ENCODE measurements at places on chromosomes 2 and 18.

- DNase-seq: no peak
These were observed 191.9 kb downstream of the MC4R start for GRCh38 chr18:60180671-60181070.

- DNase-seq: no peak
These were observed 171.0 kb downstream of the ANAPC1 start for GRCh38 chr2:111712940-111713515.

- DNase-seq: no peak
These were observed 255.3 kb upstream of the AGAP1 start for GRCh38 chr2:235238537-235238936.

DNA sequence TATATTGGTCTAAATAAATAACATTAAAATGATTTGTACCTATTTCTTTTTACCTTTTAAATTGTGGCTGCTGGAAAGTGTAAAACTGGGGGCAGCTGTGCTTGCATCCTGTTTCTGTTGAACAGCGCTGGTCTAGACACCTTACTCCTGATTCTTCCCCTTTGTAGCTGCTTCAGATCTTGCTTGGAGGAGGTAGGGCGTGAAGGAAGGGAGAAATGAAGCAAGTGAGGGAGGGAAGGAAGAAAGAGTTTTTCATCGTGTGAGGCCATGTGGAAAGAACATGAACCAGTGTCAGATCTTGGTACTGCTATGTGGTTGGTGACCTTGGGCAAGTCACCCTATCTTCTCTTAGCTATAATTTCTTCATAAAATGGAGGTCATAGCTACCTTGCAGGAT, 89.0 kb upstream of the SEC11C start:
- no peak for DNase-seq

DNA sequence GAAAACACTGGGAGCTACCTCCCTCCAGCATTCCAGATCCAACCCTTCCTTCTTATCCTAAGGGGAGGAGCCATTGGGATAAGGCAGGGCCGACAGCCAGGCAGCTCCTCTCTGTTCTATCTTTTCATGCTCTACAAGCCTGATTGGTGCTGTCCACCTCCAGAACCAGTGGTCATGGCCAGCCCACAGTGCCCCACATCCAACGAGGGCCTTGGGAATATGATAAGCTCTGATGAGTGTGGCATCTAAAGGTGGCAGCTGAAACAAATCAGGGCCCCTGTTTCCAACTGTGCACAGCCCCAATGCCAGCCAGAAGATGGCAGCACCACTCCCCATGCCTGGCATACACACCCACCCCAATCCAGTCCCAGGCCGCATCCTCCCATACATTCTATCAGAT, 329.3 kb downstream of the C1D start:
- DNase-seq: peak; percentile 23

- DNase-seq: no peak
These were observed 23.4 kb downstream of the TMEM18 start for GRCh38 chr2:653645-654425.

- no peak for DNase-seq
These were observed 35.1 kb downstream of the MAL start for GRCh38 chr2:95060446-95061118.

DNA sequence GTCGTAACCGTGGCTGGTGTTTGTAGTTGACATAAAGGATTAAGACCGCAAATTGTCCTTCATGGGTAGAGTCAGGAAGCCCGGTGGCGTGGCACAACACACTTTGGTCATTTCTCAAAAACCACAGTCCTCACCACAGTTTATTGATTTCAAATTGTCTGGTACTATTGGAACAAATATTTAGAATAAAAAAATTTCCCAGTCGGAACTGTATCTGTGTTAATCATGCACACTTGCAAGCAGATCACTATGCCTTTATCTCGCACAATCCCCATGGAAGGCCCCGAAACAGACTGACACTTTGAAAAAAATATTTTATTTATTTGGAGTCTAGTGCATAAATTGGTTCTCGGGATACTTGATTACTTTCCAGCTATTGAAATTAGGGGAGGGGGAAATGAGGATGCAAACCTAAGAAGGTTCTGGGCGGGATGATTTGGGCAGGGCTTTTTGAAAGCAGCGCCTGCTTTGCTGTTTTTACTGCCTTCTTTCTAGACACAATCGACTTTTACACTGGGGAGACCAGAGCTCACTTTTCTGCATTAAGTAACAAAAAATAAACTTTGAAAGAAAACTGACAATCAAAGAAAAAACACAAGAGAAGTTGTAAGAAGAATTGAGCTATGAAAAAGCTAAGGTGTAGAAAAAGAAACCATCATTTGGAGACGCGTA, 15.4 kb upstream of the HOXD1 start:
- DNase-seq: no peak

GRCh38 chr2:48439102-48439501, 90.9 kb upstream of the STON1 start:
- no peak for DNase-seq

DNA sequence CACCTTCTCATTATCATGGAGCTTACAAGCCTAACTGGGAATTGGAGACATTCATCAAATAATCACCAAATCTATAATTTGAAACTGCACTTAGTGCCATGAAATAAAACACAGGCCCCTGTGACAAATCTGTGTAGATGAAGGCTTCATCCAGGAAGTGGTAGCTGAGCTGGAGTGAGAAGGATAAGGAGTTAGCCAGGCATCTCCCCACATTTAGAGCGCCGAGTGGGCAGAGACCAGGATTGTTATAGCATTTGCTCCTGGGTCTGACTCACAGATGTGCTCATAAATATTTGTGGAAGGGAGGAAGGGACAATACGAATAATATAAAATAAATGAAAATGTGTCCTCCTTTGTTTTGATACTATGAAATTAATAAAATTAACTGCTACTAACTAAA, 2.5 kb upstream of the MAT2A start:
- DNase-seq: no peak

DNA sequence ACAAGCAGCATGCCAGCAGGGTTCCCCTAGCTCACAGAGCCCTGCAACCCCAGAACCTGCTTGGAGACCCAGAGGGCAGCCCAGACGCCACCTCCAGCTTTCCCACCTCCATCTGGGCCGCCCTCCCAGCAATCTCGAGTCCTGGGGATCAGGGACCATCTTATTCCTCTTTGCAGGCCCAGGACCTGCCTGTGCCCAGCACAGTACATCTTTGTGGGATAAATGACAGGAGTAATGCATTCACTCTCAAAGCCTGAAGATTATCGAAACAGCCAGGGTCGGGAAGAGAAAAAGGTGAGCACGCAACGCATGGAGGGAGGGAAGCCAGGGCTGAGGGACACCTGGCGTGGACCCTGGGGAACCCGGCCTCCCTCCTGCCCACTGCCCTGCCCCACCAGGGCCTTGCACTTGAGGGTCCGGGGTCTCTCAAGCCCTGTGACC, 144.1 kb downstream of the NDUFA10 start:
- no peak for DNase-seq

DNA sequence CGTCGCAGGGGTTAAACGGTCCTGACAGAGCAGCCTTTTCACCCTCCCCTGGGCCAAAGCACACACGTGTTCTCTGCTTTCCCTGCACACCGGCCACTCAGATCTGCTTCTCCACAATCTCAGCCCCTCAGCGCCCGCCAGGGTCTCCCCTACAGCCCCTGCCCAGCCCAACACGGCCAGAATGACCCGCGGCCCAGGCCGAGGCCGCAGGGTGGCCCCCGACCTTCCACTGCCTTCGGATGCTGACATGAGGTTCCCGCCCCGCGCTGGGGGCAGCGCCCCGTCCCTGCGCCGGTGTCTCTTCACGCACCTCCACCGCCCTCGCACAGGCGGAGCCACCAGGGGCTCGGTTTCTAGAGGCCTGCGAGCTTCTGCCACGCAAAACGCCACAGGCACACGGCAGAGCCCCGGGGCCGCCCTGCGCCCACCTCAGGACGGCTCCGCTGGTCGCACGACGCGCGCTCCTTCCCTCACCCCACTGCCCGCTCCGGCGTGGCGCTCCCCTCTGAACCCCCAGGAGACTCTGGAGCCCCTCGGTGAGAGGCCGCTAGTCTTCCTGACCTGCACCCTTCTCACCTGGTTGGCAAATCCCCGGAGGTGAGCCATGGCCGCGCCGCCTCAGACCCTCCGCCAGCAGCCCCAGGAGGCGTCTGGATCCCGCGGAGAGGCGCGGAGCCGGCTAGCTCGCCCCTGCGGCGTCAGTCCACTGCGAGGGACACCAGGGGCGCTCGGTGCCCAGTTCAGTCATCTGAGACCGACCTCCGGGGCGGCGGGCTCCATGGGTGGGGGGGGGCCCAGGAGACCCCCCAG, 749 bp downstream of the STK25 start:
- peak; percentile 65 for DNase-seq

DNA sequence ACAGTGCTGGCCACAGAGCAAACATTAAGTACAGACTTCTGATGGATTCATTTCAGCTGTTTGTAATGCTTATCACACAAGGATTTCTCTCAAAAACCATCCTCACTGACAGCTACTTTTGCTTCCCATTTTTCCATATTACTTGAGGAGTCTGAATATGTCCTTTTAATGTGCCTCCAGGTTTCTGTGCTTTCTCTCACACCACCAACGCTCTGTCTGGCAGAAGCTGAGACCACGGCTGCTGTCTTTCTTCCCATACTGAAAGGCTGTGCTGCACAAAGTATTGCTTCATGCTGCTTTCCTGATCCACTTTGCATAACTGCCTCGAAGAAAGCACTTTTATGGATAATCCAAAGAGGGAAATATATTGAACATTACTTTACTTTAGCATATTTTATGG, 312.1 kb upstream of the ZEB2 start:
- no peak for DNase-seq

DNA sequence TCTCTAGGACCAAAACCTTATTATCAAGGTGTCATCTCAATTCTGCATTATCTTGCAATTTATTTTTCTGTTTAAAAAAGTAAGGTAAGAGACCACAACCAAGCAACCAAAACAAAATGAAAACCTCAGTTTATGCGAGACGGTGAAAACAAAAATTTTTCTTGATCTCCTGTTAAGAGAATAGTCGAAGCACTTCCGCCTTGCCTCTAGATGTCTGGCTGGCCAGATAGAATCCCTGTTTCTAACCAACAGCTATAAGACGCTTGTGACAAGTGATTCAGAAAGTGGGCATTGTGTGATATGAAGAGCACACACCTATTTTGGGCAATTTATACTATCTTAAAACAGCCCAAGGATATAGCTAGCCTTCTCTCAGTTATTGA, 51.2 kb downstream of the MGAT5 start:
- no peak for DNase-seq

- DNase-seq: peak; percentile 6
These were observed 139.7 kb downstream of the HRH4 start for GRCh38 chr18:24600076-24600654.

- no peak for DNase-seq
These were observed 113.3 kb upstream of the DNMT3A start for GRCh38 chr2:25454824-25455611.

DNA sequence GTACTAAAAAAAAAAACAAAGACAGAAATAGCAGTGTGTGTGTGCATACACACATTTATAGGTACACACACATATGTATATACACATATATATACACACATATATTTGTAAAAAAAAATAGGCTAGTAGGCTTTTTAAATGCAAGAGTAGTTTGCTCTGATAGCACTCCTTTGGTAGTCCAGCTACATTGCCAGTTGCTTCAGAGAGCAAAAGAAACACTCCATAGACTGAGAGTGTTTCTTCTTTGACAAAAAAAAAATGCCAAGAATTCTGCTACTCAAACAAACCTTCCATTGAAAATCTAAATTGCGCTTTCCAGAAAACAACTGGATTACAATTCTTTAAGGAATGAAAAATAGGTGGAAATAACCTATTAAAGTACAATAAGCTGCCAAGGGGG, 365.9 kb upstream of the GALNT5 start:
- DNase-seq: no peak

DNA sequence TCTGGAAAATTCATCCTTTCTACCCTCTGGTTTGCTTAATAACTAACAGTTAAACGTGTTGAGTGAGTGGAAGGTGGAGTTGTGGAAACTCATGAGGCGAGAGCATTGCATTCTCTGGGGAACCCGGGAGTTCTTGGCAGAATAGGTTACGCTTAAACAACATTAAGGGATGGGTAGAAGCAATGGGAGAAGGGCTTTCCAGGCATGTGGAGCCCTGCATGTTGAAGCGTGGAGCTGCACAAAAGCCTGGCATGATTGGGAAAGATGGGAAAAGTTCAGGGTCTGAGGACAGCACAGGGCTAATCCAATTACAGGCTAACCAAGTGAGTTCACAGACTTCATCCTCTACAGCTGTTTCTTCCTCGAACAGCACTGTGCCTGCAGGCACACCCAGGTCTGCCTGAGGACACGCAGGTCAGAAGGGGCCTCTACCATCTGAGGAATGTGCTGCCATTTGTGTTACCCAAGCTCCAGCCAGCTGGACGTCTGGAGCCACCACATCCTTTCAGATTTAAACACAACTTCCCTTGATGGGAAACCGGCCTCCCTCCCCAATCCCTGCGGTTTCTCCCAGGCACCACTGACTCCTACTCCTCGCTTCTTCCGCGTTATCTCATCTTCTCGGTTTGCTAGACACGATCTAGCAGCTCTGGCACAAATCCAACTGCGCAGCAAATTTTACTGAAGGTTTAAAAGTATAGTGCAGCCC, 164.2 kb downstream of the ANTXR1 start:
- no peak for DNase-seq

GRCh38 chr2:10923008-10923375, 11.3 kb downstream of the KCNF1 start:
- no peak for DNase-seq

DNA sequence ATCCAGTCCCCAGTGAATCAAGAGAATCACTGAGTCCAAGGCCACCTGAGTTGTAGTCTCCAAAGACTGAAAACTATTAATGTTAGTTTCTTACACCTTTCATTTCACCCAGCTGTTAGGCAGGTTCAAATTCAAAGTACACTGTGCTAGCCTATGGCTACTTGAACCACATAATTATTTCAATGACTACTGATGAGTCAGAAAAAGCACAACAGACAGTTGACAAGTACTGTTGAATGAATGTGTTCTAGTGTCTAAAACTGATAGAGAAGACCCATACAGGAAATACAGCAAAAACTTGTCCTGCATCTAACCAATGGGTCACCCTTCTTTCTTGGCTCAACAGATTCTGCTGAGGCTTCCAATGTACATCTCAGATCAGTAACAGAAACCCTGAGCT, 160.9 kb downstream of the MYO5B start:
- no peak for DNase-seq

DNA sequence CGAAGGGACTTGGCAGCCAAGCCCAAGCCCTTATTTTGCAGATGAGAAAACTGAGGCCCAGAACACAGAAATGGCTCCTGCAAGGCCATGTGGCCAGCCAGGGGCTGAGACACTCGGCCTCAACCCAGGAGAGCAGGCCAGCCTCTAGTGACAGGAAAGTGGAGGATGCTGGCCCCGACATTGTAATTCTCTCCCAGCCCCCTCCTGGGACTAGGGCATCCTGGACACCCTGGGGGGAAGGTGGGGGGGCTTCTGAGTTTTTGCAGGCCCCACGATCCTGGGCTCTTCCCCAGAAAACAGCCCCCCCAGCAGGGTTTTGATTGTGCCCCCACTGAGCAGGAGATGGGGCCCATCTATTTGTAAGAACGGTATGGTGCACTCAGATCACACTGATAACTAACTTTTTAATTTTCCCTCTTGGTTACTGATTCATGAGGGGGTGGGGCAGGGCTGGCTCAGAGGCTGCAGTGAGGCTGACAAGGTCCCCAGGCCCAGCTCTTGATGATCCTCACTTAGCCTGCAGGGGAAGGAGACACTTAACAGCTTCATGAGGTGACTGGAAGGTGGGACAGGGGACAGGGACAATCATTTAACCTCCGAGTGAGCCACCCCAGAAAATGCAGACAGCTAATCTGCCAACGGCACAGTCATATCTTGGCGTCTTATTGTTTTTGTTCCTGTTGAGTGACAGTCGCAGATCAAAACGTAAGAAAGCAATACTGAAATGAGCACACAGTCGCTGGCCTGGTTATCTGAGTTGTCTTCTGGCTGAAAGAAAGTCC, 18.9 kb downstream of the SMAD7 start:
- DNase-seq: peak; percentile 80

GRCh38 chr2:57407772-57408201, 638.8 kb upstream of the VRK2 start:
- DNase-seq: no peak
